Substantia nigra (tissue), 51 donors: ENCODE measurements at places on chromosomes 5 and 9.

- no peak for DNase-seq
These were observed 63.3 kb upstream of the SLC30A5 start for GRCh38 chr5:69030358-69031062.

GRCh38 chr5:9173281-9174048, 372.4 kb downstream of the SEMA5A start:
- DNase-seq = no peak

GRCh38 chr9:15374310-15374709, 48.4 kb upstream of the SNAPC3 start:
- no peak for DNase-seq

DNA sequence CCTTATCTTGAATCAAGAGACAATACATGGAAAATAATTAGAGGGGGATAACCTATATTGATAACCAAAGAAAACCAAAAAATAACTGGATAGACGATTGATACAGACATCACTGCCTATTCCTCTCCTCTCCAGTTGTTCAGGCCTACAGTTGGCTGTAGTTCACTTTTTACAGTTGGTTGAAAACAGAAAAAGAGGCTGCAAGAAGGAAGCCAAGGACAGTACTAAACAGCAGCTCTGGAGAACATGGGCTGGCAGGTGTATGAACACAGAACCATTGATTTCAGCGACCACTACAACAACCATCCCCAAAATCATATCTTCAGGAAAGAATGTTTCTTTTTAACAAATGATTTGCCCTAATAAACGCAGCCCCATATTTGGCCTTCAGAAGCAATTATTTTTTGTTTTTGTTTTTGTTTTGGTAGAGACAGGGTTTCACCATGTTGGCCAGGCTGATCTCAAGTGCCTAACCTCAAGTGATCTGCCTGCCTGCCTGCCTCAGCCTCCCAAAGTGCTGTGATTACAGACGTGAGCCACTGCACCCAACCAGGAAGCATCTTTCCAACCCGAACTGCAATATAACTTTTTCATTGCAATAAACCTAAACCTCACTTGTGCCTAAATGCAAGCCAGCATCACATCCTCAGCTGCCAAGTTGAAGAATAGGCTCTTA, 64.3 kb downstream of the MLLT3 start:
- no peak for DNase-seq

GRCh38 chr5:78964889-78965288, 20.2 kb downstream of the ARSB start:
- no peak for DNase-seq

- DNase-seq = no peak
These were observed 781.2 kb downstream of the MTRR start for GRCh38 chr5:8650186-8650585.

GRCh38 chr5:169592937-169593650, 9.5 kb downstream of the SPDL1 start:
- DNase-seq = no peak

GRCh38 chr5:68242743-68243142, 27.2 kb downstream of the PIK3R1 start:
- no peak for DNase-seq

DNA sequence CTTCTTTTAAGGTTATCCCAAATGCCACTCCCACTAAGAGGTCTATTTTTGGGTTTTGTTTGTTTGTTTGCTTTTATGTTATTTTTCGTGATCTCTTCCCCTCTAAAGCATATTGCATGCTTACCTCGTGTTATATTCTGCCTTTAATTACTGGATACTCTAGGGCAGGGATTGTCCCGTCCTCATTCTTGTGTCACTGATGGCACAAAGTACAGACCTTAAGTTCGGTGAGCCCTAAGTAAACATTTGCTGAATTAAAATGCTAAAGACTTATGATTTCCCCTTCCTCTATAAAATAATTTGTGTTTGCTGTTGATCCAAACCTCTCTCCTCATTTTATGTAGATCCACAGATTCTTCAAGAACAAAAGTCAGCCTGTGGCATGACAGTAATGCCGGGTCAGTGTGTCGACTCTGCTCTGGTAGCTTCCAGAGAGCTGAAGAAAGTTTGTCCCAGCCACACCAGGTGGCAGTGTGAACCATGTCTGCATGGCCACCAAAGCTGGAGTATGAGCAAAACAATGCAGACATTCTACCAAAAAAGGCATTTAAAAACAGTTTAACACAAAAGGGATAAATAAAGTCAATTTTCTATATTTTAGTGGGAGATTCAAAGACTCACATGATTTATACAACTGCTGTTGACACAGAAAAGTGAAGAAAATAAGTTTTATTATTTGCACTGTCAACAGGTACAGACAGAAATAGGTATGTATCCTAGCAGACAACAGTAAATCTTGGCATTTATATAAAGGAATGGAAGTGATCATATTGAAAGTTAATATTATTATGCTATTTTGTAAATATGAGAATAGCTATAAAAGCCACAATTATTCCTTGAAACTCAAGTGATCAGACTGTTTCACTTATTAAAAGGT, 17.9 kb upstream of the POC5 start:
- DNase-seq = peak; percentile 51

- DNase-seq = no peak
These were observed 2174.1 kb upstream of the WWC1 start for GRCh38 chr5:166117072-166118066.

DNA sequence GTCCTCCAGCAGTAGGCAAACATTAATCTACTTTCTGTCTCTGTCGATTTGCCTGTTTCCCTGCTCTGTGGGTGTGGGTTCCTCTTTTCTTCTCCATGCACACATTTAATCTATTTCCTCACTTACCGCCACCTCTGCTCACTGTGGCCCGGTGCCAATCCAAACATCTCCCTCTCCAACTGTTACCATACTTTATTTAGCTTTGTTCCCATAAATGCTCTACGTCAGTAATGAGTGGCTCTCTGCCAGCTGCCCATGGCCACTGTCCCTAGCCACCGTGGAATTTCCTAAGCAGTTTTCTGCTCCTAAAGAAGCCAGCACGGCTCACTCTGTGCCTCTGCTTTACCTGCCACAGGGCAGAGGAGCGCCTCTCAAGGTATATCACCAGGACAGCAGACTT, 19.5 kb upstream of the GOLPH3 start:
- no peak for DNase-seq

DNA sequence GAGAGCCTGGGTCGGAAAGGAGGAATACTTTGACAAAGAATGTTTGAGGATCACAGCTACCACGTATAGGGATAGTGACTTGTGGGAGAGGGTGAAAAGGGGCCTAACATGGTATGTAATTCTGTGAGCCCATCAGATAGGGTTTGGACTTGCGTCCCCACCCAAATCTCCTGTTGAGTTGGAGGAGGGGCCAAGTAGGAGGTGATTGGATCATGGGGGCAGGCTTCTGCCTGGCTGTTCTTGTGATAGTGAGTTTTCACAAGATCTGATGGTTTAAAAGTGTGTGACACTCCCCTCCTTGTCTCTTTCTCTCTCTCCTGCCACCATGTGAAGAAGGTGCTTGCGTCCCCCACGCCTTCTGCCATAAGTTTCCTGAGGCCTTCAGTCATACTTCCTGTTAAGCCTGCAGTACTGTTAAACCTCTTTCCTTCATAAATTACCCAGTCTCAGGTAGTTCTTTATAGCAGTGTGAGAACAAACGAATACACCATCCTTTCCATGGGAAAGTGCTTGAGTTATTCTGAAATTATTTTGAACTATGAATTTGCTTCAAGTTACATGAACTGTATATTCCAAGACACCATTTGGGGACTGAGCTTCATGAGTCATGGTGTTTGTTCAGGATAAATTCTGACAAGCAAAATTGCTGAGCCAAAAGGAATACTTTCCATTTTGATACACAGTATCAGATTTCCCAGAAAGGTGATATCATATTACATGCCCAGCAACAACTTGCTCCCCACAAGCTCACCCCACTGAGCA, 68.8 kb upstream of the SSBP2 start:
- no peak for DNase-seq

DNA sequence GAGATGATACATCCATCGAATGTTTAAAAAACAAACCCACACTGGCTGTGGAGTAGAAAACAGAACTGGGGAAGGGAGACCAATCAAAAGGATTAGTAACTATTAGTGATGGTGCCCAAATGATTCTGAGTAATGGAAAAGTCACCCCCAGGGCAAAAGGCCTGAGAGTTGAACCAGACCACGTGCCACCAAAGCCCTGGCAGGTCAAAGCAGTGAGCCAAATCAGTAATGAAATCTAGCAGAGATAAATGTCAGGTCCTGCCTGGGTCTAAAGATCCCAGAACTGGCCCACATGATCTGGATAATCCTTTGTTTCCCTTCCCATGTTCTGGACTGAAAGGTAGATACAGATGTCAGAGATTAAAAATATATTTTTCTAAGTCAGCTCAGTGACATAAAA, 9.4 kb downstream of the OTULINL start:
- no peak for DNase-seq
